Inflammatory macrophage treated with lipopolysaccharide for 1 hour (primary cell): ENCODE measurements at places on chromosomes 5 and 9.

GRCh38 chr5:171984748-171985419, 21.6 kb downstream of the FBXW11 start:
- no peak for DNase-seq

DNA sequence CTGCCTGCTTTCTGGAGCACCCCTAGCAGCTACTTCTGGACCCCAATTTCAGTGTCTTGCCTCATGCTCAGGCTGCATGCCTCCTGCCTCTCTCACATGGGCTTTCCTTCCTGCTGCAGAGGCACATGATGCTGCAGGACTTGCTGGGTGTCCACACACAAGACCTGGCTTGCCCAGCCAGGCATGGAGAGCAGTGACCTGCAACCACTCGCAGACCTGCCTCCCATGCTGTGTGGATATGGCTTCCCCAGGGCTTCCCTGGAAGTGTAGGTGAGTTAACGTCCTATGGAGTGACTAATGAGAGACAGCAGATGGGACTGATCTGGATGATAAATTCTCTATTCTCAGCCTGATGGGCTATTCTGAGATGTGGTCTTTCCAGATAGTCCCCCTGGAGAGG, 53.2 kb upstream of the SMIM32 start:
- DNase-seq: no peak

DNA sequence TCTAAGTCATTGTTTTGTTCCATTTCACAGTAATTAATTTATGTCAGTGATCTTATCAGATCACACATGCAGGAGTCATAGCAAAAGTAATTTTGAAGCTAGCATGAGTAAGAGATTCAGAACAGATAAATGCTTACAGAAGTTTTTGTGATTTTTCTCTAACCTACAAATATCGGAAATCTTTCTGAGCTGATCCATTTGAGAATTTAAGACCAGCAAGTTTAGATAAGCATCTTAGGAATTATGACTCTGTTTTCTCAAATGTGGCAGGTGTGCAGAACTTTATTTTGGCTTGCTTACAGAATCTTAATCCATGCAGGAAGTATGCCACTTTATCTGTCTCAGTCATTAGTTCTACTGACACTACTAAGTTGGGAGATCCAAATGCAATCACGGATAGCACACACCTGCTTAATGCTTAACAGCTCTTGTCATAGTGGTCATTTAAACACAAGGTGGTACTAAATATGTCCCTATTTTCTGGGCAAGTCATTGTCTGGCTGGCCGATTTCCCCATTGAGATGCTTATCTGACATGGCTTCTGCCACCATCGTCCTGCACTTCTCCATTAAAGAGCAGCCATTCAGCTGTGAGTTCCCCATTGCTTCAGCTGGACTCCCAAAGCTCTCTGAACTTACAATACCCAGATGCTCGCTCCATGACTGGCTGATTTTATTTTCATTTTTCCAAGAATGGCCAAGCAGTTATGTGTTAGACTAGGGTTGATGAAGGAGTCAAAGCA, 305.4 kb upstream of the NUDT12 start:
- DNase-seq: no peak

DNA sequence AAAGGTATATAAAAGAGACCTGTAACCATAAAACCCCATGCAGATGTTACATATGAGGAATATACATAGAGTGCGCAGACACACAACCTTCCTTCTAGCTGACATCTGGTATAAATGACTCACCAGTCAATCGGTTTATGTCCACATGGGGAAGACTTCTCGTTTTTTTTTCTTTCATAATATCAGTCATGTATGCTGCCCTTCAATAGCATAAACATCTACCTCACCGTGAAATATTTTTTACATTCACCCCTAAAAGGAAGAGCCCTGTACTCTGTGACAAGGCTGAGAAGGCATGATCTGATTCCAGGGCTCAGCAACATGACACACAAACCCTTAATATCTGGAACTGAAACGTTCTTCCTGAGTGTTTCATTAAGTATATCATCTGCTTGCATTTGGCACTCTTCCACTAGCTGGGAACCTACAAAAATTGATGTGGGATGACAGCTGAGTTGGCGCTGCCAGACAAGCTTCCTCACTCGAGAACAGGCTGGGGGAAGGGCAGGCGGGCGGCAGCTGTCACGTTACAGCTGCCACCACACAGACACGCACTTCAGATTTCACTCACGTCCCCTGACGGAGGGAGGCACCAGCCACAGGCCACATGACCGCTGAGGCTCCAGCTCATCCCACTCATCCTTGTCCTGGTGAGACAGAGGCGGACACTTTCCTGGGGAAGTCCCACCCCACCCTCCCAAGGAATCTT, 74.2 kb downstream of the SHB start:
- DNase-seq: peak; percentile 95

- DNase-seq: no peak
Measured at GRCh38 chr9:36113999-36114398, 22.5 kb upstream of the GLIPR2 start.

DNA sequence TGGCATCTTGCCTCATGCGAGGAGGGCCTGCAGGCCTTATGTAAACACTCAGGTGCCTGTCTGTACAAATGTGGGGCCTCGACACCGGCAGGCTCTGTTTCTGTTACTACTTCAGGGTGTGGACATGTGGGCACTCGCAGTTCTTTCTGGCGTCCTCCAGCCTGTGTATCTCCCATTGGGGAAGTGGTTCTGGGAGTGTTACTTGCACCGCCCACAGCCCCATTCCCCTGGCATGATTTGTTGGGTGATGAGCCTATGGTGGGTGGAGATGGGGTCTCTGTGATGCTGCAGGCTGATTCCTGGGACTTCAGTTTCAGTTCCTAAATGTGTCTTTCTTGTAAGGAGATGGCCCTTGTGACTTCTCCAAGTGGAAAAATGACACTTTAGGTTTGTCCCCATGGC, 82.1 kb upstream of the PITX1 start:
- DNase-seq: peak; percentile 85

- no peak for DNase-seq
Measured at GRCh38 chr5:41112486-41113455, 41.6 kb upstream of the MROH2B start.

DNA sequence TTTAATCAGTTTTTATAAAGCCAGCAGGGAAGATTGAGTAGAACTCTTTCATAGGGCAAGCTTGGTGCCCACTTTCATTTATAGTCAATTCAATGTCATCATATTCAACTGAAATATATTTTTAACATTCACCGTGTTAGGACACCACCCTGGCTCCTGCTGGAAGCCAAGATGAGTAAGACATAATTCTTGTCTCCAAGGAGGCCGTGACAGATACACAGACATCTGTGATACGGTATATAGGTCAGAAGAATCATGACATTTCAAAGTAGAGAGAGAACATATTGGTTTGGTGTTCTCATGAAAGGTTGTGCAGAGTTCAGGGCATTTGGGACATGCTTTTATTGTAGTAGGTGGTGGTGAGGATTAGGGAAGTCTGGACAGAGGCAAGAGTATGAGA, 120.1 kb downstream of the CMYA5 start:
- DNase-seq: no peak

GRCh38 chr5:177973066-177973635, 22.9 kb downstream of the PROP1 start:
- DNase-seq: no peak

DNA sequence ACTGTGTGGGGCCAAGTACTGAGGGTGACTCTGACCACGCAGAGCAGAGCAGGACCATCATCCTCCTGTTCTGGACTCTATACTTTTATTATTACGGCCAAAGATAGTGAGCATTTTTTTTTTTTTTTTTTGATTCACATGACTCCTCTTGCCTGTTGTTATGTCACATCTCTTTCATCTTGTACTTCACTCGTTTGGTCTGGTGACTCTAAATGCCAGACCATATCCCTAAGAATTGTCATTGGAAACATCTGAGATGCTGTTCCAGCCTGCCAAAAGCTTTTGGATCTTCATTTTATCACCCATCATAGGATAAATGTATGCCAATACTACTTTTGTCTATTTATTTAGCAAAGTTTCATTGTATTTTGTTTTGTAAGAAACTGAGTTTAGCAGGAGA, 168.2 kb upstream of the RAI14 start:
- no peak for DNase-seq

DNA sequence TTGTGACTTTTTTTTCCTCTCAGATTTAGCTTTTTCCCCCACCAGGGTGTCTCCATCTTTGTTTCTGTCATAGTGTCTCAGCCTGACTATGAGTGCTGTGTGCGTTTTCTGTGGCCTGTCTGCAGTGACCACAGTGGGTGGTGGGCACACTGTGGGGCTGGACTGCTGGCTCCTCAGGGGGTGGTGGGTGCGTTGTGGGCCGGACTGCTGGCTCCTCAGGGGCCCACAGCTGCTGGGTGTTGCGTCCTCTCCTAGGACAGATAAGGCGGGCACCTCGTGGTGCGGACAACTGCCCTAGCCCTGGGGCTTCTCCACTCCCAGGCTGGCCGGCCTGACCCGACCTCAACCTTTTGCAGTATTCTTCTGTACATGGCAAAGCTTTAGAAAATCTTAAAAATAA, 100.4 kb downstream of the EHMT1 start:
- DNase-seq: no peak

DNA sequence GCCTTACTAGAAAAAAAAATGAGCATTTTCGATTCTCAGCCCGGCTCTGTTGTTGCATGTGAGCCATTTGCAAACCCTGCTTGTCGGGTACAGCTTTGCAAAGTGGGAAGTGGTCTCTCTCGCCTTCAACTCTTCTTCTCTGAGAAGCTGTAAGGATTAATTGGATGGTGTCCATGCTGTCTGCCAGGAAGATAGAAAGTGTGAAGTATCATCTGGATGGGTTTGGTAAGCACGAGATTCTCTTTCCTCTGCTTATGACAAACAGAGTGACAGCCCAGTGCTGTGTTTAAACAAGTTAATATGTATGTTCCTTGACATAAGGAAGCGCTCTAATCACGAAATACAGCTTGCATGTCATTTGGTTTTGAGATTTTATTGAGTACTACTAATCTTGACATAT, 109.1 kb upstream of the SPATA31D4 start:
- DNase-seq: no peak

- peak; percentile 81 for DNase-seq
Measured at GRCh38 chr5:147818290-147818689, 13.2 kb downstream of the SPINK1 start.

DNA sequence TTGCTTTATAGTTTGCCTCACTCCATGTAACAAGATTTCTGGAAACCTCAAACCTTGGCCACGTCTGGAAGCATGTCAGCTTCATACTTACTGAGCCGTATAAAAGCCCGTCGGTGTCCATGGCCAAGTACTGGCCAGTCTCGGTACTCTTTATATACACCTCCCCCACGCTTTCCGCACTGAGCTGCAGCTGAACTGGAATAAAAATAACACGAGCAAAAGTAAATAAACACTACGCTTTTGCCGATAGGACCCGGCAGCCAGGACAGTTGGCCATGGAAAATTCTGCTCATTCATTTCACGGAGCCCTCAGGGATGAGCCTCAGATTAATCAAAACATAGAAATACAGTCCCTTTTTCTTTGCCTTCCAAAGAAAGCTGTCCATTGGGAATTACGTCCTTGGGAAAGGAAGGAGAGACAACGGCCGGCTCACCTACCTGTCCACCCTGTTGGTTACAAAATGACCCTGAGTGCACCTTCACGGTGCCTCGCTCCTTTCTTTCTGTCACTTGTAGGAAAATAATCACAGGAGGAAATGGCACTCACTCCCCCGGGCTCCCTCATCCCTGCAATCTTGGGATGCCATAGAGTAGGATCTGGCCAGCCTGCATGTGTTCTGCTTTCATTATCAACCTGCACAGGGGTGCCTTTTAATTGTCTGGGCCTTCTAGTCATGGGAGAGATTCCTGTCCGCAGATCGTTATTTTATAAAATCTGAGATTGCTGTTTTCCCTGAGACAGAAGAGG, 85.1 kb downstream of the FGF1 start:
- no peak for DNase-seq

DNA sequence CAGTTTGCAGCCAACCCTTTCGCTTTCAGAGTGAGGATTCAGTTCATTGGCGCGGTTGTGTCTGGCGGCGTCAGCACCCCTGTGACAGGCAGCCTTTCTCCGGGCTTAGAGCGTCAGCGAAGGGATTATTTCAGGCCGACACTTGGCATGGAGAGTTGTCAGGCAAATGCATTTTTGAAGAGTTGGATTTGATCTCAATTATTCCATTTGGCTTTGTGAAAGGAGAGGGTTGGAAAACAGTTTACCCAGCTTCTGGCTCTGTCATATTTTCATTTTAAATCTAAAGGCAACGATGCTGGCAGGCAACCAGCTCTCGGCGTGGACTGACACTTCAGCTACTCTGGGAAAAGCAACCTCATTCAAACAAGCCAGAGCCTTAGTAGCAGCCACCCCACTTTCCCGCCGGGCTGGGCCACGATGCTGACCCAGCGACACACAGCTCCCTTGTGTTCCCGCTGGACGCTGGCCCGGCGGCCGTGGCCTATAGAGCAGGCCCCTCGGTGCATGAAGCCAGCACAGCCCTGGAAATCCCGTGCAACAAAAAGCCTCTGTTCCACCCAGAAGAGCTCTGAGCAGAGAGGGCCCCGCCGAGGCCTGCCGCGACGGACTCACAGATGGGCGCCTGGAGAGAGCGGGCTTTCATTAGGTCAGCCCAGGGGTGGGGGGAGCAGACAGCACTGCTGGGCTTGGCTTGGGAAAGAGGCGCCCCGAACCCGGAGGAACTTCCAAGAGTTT, 28.9 kb upstream of the LPCAT1 start:
- DNase-seq: no peak

DNA sequence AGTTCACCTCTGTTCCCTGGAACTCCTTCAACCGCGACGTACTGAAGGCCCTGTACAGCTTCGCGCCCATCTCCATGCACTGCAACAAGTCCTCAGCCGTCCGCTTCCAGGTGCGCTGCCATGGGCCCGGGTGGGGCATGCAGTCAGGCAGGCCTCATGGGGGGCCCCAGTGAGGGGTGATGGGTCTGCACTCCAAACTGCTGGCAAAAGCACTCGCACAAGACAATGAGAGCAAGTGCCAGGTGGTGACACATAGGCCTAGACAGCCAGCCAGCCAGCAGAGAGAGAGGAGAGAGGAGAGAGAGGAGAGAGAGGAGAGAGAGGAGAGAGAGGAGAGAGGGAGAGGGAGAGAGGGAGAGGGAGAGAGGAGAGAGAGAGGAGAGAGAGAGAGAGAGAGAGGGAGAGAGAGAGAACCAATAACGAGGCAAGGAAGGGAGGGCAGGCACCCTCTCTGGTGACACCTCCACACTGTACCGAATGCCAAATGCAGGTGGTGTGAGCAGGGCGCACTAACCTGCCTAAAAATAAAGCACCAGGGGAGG, 21.0 kb downstream of the DBH start:
- DNase-seq: no peak

- no peak for DNase-seq
Measured at GRCh38 chr9:3842839-3843238, 317.0 kb upstream of the RFX3 start.

DNA sequence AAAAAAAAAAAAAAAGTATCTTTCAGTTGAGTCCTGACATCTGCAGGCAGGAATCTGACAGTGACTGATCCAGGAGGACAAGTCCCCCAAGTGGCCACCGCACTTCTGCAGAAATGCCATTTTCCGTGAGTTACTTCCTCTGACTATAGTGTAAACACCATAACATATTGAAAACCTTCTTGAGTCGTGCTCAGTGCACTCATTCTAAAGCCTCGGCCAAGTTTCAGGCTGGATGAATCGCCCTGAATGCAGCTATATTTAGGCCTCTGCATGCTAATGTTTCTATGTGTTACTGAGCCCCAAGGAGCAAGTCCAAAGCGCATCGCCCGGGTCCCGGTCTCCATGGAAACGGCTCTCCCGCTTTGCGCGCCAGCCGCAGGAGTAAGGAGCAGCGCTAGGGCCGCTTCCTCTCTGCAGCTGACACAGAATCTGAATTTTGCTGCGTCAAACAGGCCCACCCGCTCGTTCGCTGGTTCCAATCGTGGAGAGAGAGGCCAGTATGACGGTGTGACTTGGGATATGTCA, 335.4 kb downstream of the MSX2 start:
- no peak for DNase-seq

- peak; percentile 2 for DNase-seq
Measured at GRCh38 chr5:160188141-160189015, 40.9 kb upstream of the FABP6 start.
